Activated CD4-positive, alpha-beta T cell treated with anti-CD3 and anti-CD28 coated beads for 36 hours (primary cell): ENCODE measurements at places on chromosomes 2 and 18.

DNA sequence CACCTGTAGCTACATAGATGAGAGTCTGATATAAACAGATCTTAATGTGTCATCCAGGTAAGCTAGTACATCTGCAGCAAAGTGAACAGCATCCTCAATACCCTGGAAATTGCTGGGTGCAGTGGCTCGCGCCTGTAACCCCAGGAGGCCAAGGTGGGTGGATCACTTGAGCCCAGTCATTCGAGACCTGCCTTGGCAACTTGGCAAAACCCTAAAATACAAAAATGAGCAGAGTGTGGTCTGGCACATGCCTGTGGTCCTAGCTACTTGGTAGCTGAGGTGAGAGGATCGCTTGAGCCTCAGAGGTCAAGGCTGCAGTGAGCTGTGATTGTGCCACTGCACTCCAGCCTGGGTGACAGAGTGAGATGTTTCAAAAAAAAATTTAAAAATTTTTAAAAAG lies 233.9 kb upstream of the SP5 start:
- H3K27me3 ChIP-seq = no peaks in the 10 kb centered on the region
- H3K4me1 ChIP-seq = no peaks in the 10 kb centered on the region
- H3K27ac ChIP-seq = no peak overlapping the region
- no peak overlapping the region for H3K4me3 ChIP-seq
- no peak for DNase-seq
- H3K36me3 ChIP-seq = no peaks in the 10 kb centered on the region

- no peaks in the 10 kb centered on the region for H3K27me3 ChIP-seq
- no peaks in the 10 kb centered on the region for H3K4me1 ChIP-seq
- H3K4me3 ChIP-seq = no peak overlapping the region
- H3K36me3 ChIP-seq = peaks cover 36% of the 10 kb centered on the region
- DNase-seq = no peak
Measured at GRCh38 chr2:197011021-197011417, 84.5 kb upstream of the PGAP1 start.

- peaks cover 5% of the 10 kb centered on the region for H3K36me3 ChIP-seq
- no peak overlapping the region for H3K27ac ChIP-seq
- no peak overlapping the region for H3K4me3 ChIP-seq
- H3K27me3 ChIP-seq = no peaks in the 10 kb centered on the region
- H3K4me1 ChIP-seq = peaks cover 11% of the 10 kb centered on the region
- DNase-seq = no peak
Measured at GRCh38 chr2:136347981-136348380, 230.0 kb upstream of the CXCR4 start.

DNA sequence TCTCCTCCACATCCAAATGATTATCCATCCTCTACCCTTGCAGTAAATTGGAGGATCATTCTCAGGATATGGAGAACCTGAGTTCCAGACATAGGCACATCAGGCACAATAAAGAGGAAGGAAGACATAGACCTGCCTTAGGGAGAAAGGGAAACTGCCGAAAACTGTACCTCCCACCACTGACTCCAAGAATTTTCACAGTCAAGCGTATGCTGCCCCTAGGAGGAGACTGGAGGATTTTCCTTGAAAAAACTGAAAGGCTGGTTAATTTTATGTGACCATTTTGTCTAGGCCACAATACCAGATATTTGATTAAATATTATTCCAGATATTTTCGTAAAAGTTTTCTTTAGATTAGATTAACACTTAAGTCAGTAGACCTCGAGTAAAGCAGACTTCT lies 638.5 kb upstream of the PKDCC start:
- H3K27ac ChIP-seq = no peak overlapping the region
- H3K36me3 ChIP-seq = no peaks in the 10 kb centered on the region
- no peaks in the 10 kb centered on the region for H3K4me1 ChIP-seq
- no peak overlapping the region for H3K4me3 ChIP-seq

DNA sequence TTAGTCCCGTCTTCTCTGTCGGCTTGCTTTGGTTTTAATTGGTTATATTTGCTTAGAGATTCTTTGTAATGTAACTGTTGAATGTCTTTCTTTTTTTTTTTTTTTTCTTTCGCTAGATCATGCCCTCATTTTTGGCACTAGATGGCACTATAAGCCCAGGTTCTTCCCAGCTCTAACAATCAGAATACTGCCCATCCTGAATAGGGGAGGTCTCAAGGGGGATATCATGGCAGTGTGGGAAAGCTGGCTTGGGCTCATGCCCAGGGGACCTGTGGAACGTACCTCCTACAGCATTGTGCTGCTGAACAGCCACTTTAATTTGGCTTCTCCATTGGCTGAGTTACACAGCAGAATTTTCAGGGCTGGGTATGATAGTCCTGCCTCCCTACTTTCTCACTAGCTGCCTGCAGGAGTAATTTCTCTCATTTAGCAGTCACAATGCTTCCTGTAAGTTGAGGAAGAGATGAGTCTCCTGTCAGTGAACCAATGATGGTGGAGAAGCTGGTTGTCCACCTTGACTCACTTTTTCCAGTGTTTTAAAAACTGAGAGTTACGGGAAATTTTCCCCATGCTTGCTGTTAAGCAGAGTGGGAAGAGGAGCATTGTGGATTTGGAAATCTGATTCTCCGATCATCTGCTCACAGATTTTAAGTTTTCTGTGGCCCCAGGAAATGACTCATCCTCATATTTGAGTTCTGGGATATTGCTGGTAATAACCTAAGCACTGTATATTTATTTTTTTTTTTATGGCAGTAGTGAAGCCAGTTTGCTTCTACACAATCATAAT lies 47.2 kb downstream of the RAD51AP2 start:
- no peaks in the 10 kb centered on the region for H3K36me3 ChIP-seq
- no peak for DNase-seq
- H3K4me3 ChIP-seq = no peak overlapping the region
- no peaks in the 10 kb centered on the region for H3K4me1 ChIP-seq
- no peaks in the 10 kb centered on the region for H3K27me3 ChIP-seq

DNA sequence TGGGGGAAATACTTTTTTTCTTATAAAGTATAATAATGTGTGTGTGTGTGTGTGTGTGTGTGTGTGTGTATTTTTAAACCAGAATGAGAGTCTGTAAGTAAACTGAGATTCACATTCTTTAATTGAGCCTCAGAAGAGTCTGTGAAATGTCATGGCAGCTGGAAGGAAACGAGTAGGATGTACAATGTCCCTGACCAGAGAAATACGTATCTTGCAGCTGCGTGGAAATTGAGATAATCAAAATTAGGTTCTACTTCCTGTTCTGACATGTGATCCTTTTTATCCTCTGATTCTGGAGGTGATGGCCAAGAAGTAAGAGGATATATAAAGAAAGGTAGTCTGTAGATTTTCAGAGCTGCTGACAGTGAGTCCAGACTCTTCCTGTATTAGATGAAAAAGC lies 50.0 kb downstream of the SH3RF3 start:
- H3K27me3 ChIP-seq = no peaks in the 10 kb centered on the region
- peaks cover 8% of the 10 kb centered on the region for H3K36me3 ChIP-seq
- no peak overlapping the region for H3K4me3 ChIP-seq
- peaks cover 10% of the 10 kb centered on the region for H3K4me1 ChIP-seq

DNA sequence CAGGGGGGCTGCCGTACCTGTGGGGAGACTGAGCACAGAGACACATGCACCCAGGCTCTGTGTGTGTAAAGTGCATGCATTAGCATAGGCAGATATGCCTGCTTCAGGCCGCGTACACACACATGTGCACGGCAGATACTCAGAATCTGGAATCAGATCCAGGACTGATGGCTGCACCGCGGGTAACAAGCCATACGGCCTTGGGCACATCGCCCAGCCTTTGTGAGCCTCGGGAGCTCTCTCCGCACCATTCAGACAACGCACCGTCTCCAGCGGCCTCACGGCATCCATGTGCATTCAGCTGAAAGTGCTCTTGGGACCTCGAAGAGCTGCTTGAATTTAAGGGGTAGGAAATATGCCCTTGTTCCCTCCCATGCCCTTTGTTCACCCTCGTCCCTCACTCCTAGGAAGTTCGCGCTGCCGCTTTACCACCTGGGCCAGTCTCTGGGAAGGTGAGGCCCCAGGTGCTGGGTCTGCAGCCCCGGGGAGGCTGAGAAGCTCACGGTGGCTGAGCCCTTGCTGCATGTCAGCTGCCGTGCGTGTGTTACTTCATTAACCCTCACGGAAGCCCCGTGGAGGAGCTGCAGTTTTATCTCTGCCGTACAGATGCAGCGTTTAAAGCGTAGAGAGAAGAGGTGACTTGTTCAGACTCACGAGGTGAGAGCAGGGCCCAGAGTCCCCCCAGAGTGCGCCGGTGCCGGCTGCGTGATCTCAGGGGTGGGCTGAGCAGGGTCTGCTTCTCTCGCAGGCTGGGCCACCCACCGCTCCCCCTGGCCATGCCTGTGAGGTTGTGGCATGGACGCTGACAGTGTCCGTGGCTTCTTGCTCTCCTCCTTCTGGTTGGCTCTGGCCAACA lies 377.7 kb upstream of the MYT1L start:
- DNase-seq = no peak
- peaks cover 18% of the 10 kb centered on the region for H3K4me1 ChIP-seq
- no peak overlapping the region for H3K27ac ChIP-seq
- H3K4me3 ChIP-seq = no peak overlapping the region
- no peaks in the 10 kb centered on the region for H3K36me3 ChIP-seq

GRCh38 chr2:173545364-173545763 lies 190.7 kb downstream of the CDCA7 start:
- no peaks in the 10 kb centered on the region for H3K4me1 ChIP-seq
- no peaks in the 10 kb centered on the region for H3K36me3 ChIP-seq
- no peak overlapping the region for H3K4me3 ChIP-seq
- H3K27me3 ChIP-seq = peaks cover 19% of the 10 kb centered on the region

DNA sequence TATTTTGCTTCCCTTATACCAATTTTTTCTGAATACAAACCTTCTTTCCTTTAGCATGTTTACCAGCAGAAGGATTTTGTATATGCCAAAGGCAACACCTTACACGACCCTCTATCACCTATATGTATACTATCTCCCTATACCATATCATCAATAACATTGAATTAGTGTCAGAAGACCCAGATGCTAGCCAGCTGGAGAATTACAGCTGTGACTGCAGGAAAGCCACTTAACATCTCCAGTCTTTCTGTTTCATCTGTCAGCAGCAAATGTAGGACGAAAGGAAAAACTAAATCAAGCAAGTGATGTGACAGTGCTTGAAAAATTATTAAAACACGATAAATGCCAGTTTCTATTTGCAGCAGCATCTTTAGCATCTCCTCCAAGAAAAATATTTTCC lies 193.7 kb downstream of the STK39 start:
- H3K27me3 ChIP-seq = no peaks in the 10 kb centered on the region
- H3K4me1 ChIP-seq = peaks cover 4% of the 10 kb centered on the region
- H3K4me3 ChIP-seq = no peak overlapping the region
